ENCODE measurements at places on chromosomes 11 and 22. TPM values are rescaled to one million over a fixed set of nuclear protein-coding genes. Genes with fewer than 3 reads are reported as not detected.

Gene C11orf21
- not detected for polyA plus RNA-seq

Gene LRRC10B
- 12.4 TPM for polyA plus RNA-seq

Gene POTEH
- not detected for polyA plus RNA-seq

Gene PHOX2A
- polyA plus RNA-seq, result not detected

Gene MAP6
- 200 TPM for polyA plus RNA-seq

Data from neural cell (in vitro differentiated cells).